Colonic mucosa (tissue), 4 donors: ENCODE measurements at places on chromosomes 4 and X.

DNA sequence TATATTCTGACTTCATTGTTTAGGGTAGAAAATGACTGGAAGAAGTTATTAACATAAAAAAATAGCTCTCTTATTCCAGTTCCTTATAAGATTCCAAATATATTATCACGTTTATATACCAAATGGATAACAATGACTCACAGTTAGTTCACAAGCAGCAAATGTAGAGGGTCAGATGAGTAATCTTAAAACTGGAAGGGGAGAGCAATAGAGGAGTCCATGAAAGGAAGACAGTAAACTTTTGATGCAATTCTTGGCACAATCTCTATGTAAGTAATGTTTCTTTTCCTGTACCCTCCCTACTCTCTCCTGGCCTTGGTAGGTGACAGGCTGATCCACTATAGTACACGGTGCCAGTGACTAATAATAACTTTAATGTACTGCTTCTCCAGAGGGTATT, 259.0 kb upstream of the TRPC5 start:
- DNase-seq = no peak

- no peak for DNase-seq
Measured at GRCh38 chrX:97751016-97751415, 867.3 kb downstream of the RPA4 start.

GRCh38 chrX:63702556-63702955, 82.5 kb downstream of the ARHGEF9 start:
- DNase-seq = no peak

DNA sequence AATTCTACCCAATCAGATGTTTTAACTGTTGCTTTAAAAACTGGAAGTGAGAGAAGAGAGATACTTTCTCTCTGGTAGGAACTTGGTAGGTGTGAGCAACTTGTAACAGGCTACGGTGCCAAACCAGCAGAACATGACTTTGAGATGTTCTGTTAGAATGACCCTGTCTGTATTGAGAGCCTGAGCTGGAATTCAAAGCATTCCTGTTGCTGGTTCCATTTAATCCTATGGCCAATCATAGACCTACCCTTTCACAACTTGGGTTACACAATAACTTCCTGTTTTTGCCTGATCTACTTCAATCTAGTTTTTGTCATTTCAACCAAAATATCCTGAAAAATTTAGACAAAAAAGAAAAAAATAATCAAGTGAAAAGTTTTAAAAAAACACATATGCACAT, 1.7 kb upstream of the PRRG1 start:
- no peak for DNase-seq

GRCh38 chrX:135556055-135556454, 35.6 kb downstream of the INTS6L start:
- no peak for DNase-seq

DNA sequence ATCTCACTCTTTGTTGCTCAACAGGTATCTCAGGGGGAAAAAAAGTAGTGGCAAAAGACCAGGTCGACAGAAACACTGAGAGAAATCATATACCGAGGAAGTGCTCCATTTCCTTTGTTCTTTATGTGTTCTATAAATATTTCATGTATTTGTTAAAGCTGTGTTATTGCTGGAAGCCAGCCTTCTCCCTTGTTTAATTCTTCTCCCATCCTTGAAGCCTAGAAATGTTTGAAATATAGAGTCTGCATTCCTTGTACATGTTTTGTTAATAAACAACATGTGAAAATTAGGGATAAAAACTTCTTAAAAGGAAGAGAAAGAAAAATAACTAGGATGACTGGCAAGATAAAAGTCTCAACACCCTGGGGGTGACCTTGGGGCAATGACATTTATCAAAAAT, 186.2 kb downstream of the ANKRD50 start:
- no peak for DNase-seq

DNA sequence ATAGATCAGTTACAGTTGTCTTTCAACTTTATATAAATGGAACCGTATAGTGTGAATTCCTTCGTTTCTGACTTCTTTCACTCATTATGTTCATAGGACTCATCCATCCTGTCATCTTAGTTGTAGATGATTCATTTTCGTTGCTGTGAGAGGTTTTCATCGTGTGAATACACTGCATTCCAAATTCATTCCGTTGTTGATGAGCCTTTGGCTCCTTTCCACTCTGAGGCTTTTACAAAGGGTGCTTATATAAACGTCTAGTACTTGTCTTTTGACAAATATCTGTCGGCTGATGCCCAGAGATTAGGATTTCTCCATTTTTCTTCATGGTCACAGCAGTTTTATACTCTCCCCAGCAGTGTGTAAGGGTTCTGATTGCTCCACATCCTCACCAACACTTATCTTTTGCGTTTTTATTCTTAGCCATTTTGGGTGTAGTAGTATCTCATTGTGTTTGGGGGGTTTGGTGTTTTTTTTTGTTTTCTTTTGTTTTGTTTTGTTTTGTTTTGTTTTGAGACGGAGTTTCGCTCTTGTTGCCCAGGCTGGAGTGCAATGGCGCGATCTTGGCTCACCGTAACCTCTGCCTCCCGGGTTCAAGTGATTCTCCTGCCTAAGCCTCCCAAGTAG, 48.6 kb downstream of the LRP2BP start:
- DNase-seq = no peak

GRCh38 chrX:70096052-70096451, 33.8 kb downstream of the OTUD6A start:
- DNase-seq = no peak

GRCh38 chr4:75655562-75655961, 17.6 kb downstream of the G3BP2 start:
- DNase-seq = no peak

GRCh38 chr4:1766106-1767060, 26.7 kb upstream of the FGFR3 start:
- DNase-seq = no peak

DNA sequence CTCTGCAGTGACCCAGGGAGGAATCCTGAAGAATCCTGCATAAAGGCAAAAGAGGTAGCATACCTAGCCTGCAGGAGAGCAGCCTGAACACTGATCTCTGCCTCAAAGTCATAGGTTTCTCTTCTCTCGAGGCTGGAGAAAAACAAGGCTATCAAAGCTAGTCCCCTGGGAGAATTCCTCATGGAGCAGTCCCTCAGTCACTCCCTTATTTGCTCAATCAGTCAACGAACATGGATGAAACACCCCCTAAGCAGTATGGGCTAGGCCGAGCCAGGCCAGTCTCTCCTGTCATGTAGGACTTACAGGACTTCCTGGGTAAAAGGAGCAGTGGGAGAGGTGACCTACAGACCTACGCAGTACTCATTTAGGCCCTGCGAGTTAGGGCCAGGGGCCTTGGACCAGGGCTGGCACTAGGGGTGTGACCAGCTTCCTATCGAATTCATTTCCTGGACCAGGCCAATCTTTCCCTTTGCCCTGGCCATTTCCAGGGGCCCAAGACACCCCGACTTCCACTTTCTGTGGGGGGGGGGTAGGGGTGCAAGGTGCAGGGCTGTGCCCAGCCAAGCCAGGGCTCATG, 164.1 kb downstream of the EFNB1 start:
- DNase-seq = no peak

GRCh38 chrX:136861877-136862276, 18.6 kb downstream of the RBMX start:
- DNase-seq = no peak

GRCh38 chr4:78737035-78737434, 39.1 kb upstream of the BMP2K start:
- no peak for DNase-seq

GRCh38 chr4:144785961-144786360, 140.0 kb downstream of the HHIP start:
- DNase-seq = no peak

DNA sequence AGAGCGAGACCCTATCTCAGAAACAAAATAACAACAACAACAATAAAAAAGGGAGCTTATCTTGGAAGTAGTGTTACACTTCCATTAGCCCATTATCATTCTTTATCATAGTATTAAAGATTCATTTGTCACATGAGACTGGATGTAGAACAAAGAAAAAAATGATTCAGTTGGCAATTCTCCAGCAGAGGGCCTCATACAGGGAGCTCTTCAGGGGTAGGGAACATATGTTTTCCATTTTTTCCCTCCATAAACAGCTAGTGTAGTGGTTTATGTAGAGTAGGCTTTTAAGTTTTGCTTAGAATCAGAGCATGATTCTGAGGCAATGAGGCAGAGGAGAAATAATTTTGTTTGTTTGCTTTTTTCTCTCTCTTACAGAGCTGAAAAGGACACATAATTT, 5.8 kb downstream of the CPE start:
- no peak for DNase-seq

DNA sequence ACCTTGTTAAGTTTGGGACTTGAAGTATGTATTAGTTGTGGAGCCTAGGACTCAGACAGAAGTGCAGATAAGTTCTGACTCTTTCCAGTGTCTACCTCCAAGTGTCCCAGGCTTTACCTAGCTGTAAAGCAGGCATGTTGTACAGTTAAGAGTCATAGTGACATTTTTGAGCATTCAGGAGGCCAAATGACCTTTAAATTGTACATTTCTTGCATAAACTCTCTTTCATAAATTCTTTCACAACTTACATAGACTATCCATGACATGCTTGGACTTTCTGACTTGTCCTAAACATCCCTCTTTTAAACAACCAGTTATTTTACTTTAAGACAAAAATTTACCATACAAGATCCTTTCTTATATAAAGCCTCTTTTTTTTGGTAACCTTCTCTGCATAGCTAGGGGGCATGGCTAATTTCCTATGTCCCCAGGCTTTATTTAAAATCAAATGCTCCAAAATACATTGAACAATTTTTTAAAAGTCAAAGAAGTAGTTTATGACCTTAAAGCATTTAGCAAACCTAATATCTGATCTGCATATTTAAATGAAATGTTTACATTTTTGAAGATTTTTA, 40.1 kb upstream of the UGT8 start:
- no peak for DNase-seq

- no peak for DNase-seq
Measured at GRCh38 chr4:148477276-148477675, 35.1 kb upstream of the NR3C2 start.

- no peak for DNase-seq
Measured at GRCh38 chrX:18997916-18998315, 14.0 kb upstream of the PHKA2 start.

DNA sequence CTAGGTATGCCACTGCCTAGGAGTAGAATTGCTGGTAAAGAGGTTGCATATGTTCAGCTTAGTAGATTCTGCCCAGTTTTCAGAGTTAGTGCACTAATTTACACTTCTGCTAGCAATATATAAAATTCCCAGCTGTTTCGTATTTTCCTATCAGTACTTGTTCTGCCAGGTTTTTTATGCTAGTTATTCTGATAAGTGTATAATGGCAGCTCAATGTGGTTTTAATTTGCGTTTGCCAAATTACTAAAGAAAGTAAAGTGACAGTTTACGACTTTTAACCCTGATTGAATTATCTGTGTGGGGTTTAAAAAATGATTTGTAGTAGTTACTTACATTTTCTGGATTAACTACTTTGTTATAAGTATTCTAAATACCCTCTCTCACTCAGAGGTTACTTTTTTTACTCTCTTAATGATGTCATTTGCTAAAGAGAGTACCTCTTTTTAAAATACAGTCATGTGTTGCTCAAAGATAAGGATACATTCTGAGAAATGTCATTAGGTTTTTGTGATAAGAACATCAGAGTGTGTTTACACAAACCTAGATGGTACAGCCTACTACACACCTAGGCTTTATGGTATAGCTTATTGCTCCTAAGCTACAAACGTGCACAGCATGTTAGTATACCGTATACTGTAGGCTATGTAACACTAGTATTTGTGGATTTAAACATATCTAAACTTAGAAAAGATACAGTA, 363.2 kb downstream of the IL15 start:
- no peak for DNase-seq

DNA sequence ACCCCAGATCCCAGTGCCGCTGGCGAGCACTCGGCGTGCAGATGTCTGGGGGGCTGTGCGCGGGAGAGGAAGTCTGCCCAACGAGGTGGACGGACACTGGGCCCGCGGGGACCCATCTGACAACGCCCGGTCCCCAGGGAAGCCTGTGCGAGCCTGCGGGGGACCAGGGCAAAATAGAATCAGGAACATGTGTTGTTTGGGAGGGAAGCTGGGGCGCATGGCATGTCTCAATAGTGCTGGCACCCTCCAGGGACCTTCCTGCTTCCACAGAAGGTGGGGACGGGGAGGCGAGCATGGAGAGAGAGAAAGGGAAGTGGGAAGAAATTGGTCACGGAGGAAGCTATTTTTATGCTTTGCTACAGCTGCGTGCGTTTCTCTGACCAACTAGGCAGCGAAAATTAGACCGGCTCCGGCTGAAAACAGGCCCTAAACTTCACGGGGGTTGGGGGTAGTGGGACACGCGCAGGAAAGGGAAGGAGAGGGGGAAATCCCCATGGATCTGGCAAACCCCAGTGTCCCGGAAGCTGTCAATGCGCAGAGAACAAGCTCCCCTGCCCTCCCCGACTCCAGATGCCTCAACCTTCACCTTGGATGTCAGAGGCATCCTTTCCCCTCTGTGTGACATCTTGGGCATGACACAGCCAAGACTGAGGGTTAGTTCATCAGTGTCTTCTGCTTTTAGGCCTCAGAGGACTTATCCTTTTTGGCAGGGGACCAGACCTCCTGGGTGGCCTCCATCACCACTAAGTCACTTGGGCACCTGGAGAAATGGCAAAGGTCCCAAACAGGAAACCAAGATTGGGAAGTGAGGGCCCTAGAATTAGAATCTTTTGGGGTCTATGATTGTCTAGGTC, 169.8 kb upstream of the BCOR start:
- no peak for DNase-seq

DNA sequence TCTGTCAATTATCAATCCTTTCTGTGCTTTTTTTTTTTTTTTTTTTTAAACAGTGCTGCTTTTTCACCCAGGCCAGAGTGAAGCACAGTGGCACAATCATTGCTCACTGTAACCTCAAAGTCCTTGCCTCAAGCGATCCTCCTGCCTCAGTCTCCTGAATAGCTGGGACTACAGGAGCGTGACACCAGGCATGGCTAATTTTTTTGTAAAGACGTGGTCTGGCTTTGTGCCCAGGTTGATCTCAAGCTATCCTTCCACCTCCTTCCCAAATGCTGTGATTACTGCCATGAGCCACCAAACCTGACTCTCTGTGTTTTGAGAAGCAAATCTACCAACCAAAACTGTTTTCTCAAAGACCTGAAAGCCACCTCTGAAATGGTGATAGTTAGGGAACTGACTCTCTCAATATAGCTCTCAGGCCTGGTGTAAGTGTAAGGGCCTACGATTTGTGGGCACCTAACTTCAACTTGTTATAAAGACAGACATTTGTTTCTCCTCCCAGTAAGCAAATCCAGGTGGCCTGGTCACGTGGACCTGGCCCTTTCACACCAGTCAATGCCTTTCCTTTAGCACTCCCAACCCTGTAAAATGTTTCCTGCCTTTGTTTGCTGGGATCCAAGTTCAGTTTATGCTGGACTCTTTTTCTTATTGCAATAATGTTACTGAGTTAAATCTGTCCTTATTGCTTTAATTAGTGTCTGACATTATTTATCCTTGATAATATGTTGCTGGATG, 2015.9 kb downstream of the PCDH7 start:
- DNase-seq = no peak

DNA sequence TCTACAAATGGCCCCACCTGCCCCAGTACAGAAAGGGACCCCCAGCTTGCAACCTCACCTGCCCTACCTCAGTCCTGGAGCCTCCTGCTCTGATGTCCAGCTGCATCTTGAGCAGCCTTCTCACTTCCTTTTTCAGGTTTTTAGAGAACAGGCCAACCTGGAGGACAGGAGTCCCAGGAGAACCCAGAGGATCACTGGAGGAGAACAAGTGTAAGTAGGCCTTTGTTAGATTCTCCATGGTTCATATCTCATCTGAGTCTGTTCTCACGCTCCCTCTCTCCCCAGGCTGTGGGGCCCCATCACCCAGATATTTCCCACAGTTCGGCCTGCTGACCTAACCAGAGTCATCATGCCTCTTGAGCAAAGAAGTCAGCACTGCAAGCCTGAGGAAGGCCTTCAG, 3.6 kb downstream of the MAGEA11 start:
- no peak for DNase-seq

- DNase-seq = no peak
Measured at GRCh38 chrX:106100442-106100841, 61.9 kb upstream of the SERPINA7 start.
